ENCODE measurements at places on chromosomes 7 and 10. TPM values are rescaled to one million over a fixed set of nuclear protein-coding genes. Genes with fewer than 3 reads are reported as not detected.

LYZL2 gene
- not detected for total RNA-seq

MKI67 gene
- total RNA-seq, result 1.8 TPM

GPRIN2 gene
- 1.4 TPM for total RNA-seq

SLC13A4 gene
- total RNA-seq, result not detected

SLC26A5 gene
- 0.36 TPM for total RNA-seq

TECTB gene
- total RNA-seq, result not detected

OPN4 gene
- not detected for total RNA-seq

ASZ1 gene
- total RNA-seq, result not detected
